ENCODE measurements at places on chromosomes 6 and 20. TPM values are rescaled to one million over a fixed set of nuclear protein-coding genes. Genes with fewer than 3 reads are reported as not detected.
A peak's percentile ranks its signal among the peaks of the same experiment; 100 is the strongest.

FOXS1 gene
- not detected for total RNA-seq

BPIFB2 gene
- total RNA-seq = not detected

PACRG gene
- total RNA-seq = not detected

SLC22A3 gene
- total RNA-seq = not detected

RNF182 gene
- not detected for total RNA-seq

RBBP8NL gene
- not detected for total RNA-seq

DNA sequence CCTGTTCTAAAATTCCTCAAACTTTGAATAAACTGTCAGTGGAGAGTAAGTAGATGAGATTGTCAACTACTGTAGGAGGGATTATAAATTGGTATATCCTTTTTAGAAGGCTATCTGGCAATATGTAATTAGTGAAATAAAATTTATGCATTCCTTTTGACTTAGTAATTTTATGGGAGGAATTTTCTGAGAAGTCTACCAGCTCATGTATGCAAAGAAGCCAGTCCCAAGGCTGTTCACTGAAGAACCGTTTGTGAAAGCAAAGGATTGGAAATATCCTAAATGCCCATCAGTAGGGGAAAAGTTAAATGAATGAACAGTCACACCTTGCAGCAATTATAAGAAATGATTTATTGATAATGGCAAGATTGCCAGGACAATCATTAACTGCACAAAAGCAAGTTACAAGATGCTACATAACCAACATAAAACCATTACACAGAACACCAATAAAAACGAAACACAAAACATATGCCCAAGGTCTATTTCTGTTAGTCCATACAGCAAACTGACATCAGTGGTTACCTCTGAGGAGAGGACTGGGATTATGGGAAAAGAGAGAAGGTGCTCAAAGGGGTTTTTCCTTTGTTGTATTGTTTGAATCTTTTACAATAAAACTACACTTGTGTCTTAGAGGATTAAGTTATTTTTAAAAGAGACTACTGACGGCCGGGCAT, 4.6 kb upstream of the DSTN start:
- DNase-seq = no peak

- no peak for DNase-seq
Observed at GRCh38 chr6:27138406-27138805, 109.1 kb upstream of the PRSS16 start.

DNA sequence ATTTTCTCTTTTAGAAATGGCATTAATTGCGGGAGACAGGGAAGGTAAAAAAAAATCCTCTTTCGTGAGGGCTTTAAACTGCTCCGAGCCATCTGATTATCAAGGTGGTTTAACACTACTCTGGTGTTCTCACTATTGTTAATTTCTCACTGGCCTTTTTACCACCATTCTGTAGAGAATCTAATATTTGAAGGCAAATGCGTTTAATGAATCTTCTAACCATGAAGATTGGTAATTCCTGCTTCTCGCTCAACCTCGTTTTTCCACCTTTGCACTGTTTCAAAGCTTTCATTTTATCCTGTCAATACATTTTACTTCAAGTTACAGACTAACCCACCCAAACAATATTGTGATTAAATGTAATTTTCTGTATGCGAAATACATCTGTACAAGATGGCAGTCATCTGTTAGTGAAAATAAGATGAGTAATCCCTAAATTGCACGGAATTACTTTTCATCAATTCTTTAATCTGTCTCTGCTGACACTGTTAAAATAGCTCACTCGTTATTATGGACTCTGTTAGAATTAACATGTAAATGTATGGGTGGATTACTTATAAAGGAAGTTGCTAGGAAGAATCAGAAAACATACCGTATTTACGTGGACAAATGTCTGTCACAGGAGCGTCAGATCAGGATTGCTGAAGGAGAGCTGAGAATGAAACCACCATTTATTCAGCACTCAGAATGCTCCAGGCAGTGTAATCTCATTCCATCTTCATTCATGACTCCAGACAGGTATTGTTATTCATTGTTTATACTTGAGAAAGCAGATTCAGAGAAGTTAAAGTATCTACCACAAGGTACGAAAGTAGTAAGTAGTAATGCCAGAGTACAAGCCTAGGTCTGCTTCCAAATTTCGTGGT, 1.1 kb upstream of the LCA5 start:
- no peak for DNase-seq

GRCh38 chr6:36791521-36792135, 47.6 kb downstream of the CPNE5 start:
- DNase-seq = no peak

DNA sequence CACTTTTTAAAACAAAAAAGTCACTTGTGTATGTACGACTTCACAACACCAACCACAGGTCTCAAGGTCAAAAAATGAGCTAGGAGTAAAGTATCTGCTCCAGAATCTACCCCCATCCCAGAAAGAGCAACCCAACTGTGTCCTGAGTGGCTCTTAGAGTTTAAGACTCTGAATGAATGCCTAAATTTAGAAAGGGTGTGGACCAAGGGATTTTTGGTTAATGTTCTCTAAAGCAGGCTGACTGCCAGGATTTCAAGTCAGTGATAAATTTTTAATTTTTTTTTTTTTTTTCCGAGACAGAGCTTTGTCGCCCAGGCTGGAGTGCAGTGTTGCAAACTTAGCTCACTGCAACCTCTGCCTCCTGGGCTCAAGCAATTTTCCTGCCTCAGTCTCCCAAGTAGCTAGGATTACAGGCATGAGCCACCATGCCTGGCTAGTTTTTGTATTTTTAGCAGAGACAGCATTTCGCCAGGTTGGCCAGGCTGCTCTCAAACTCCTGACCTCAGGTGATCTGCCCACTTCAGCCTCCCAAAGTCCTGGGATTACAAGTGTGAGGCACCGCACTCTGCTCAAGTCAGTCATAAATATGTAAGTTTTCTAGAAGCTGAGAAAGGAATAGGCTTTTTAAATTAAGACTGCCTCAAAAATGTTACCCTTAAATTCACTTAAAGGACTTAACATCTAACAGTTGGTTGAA, 20.2 kb downstream of the STAU1 start:
- no peak for DNase-seq

GRCh38 chr20:57403216-57403615, 12.0 kb downstream of the RBM38 start:
- DNase-seq = no peak

DNA sequence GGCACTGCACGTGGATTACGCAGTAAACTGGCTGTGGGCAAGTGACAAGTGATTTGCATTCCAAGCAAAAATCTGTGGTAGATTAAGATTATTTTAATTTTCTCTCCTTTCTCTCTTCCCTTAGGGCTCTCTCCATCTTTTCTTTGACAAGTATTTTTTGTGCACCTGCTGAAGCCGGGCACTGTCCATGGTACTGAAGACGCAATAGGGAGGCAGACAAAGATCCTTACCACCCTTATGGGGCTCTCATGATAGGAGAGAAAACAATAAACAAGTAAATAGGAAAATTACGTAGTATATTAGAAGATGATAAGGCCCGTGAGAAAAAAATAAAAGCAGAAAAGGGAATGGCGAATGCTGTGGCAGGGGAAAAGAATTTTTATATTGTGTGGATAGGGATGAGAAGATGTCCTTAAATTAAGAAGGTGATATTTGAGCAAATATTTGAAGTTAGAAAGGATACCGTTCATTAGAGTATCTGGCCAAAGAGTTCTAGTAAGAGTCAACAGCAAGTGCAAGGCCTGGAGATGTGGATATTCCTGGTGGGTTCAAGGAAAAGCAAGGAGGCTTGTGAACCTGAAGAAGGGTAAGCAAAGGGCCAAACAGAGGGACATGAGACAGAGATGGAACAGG, 146.0 kb downstream of the LAMP5 start:
- no peak for DNase-seq

- DNase-seq = no peak
Observed at GRCh38 chr6:152124429-152125074, 317.1 kb downstream of the ESR1 start.

DNA sequence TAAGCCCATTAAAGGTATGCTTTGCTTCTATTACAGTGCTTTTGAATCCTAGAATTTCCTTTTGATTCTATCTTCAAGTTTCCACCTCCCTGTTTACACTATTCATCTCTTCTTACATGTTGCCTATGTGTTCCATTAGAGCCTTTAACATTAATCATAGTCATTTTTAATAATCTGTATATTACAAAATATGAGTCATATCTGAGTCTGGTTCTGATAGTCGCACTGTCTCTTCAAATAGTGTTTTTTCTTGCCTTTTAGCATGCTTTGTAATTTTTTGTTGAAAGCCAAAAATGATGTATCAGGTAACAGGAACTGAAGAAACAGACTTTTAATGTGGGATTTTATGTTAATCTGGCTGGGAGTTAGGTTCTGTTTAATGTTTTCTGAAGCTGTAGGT, 68.4 kb downstream of the DNAAF9 start:
- DNase-seq = no peak

GRCh38 chr6:151537556-151537955, 43.7 kb downstream of the CCDC170 start:
- DNase-seq = no peak

- peak; percentile 28 for DNase-seq
Observed at GRCh38 chr20:32483351-32484224, 101.5 kb downstream of the NOL4L start.

GRCh38 chr6:35199866-35200265, 13.9 kb upstream of the SCUBE3 start:
- DNase-seq = no peak

DNA sequence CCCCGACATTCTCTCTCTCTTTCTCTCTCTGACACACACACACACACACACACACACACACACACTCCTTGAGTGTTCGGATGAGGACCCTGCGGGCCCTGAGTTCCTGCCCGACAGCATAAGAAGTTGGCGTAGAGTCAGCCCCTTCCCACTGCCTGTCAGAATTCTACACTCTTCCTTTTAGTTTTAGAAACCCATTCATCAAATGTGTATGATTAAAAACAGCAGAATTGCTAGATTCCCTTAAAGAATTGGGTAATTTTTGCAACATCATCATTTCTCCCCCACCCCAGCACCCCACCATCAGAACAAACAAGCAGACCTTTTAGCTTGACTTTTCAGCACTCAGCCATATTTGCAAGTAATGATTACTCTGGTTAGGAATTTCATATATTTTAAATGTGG, 322.8 kb downstream of the FARS2 start:
- no peak for DNase-seq

DNA sequence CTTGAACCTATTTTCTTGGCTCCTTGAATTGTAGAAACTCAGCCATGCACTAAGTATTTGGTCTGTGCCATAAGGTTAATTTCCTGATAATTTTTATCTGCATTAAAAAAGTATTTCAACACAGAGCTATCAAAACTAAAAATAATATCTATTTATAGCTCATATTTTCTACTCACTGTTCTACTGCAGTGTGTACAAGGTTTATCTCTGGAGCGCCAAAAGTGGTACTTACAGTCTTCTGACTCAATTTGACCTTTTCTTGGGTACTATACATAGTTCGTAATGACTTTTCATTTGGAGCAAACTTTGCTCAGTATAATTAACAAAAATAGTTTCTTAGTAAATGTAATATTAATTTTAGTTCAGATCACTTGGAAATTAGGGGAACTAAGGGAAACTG, 69.2 kb downstream of the IRAK1BP1 start:
- no peak for DNase-seq

DNA sequence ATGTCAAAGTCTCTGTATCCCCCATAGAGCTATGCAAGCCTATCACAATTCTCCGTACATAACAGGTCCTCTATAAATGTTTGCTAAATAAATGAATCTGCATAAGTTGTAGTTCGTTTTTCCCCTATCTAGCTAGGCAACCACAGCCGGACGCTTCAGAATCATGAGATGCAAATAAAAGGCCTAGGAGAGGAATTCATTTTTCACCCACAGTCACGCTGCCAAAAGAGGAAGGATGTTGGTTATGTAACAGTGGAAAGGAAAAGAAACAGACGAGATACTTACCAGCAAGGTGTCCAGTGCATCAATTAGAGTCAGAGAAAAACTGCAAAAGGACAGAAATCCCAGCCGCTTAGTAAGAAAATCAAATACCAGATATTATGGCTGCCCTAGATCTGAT, 2.4 kb downstream of the EDEM2 start:
- DNase-seq = no peak

DNA sequence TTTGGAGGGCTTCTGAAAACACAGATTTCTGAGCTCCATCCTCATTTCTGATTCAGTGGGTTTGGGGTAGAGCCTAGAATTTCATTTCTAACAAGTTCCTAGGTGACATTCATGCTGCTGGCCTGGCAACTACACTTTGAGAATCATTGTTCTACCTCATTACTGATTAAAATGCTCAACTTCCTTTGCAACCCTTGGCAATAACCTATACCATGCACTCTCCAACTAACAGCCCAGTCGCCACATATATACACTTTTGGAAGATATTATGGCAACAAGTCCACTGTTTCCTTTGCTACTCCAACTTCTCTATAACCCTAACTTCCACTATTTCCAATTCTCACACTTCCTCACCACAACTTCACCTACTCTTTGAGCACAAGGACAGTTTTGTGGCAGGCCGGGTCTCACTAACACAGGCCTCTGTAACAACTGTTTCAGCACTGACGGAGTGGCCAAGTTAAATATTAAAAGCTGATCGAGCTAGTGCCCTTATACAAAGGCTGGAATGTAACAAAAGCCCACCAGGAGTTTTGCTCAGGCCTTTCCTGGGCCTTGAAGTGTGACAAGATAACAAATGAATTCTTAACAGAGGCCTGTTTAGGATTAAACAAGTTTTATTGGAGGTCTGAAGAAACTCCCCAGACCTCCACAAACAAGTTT, 32.1 kb upstream of the RAB23 start:
- DNase-seq = no peak

GRCh38 chr6:11463398-11463780, 74.2 kb upstream of the TMEM170B start:
- no peak for DNase-seq

GRCh38 chr20:10644458-10645204, 29.2 kb downstream of the JAG1 start:
- DNase-seq = no peak

GRCh38 chr6:3744211-3744900, 7.2 kb downstream of the PXDC1 start:
- DNase-seq = no peak

DNA sequence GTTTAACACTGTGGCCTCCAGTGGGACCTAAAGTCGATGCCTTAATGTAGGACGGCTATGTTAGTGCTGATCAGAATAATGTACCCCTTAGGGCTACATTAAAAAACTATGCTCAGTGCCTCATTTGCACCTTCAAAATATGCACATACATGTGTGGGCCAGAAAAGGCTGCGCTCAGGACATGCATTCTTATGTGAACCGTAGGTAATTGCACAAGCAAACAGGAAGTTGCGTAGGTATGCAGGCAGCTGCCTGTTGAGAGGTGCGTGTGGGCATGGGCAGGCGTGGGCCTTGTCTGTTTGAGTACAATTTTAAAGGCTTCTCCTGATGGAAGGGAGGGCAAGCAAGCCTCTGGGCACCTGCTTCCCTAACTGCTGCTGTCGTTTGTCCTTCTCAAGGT, 116.2 kb upstream of the JAG1 start:
- DNase-seq = no peak

DNA sequence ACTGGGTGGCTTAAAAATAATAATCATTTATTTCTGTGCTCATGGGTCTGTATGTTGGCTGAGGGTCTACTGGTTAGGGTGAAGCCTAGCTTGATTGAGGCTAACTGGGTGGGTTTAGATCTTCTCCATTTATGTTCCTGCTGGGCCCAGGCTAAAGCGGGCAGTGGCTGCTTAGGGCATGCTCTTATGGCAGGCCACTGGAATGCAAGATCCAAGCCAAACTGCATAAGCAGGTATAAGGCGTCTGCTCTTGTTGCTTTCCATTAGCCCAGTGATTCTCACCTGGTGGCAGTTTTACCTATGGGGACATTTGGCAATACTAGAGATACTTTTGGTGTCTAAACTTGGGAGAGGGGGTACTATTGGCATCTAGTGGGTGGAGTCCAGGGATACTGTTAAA, 44.5 kb downstream of the QKI start:
- no peak for DNase-seq

GRCh38 chr20:39904476-39905112, 784.4 kb downstream of the MAFB start:
- no peak for DNase-seq

Data from activated T-helper 2 cell treated with anti-CD3 and anti-CD28 coated beads, Interferon-gamma antibody, Interleukin-2, Interleukin-4, amounts not matched to agents 10 μg/mL and 5 μg/mL and 100 μg/mL, durations not matched to agents 14 hours and 24 hours and 36 hours (primary cell).